ENCODE measurements at places on chromosomes 12 and 14.

DNA sequence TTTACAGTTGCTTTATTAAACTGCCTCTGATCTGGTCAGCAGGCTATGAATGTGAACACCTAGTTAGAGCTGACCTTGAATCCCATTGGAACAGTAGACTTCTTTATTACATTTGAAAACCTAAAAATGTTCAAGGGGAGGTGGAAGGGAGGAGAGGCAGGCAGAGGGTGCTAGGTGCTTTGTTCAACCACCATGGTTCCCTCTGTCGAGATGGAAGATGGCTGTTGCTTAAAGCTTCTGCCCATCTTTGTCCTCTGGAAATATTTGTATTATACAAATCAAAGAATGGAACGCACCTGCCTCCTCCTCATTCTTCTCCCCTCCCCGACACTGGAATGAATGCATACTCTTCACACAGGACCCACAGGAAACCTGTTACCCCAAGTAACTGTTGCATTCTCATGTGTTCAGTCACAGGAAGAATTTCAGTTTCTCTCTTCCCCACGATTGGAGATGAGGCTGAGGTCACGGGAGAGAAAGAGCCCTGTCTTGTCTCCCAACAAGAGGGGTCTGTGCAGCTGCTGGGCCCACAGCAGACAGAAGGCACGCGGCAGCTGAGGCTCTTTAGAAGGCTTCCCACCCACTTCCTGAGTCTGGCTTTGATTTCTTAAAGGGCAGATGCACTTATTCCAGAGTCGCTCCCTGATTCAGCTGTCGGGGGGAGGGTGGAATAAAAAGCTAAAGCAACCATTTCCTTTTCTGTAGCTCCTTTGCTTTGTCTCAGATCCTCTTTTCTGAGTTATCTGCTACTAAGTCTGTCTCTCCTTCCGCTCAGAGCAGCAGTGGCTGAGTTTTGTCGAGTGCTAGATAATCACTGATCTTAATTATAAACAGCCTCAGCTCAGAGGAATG is 217.9 kb upstream of the BTG1 start:
- ATAC-seq, result peak; percentile 55

DNA sequence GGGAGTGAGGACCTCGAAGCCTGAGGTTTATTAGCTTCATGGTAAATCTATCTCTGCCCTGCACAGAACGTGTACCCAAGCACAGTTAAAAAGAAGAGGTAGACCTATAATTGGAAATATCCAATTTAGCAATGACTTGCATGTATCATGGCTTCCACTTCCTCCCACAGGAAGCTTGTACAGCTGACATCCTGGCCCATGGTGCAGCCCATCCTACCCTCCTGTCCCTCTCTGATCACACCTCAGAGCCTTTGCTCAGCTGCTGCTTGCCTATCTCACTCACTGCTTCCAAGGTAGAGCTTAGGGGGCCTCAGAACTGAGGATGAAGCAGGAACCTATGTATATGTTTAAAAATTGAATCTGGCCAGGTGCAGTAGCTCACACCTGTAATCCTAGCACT is 4.3 kb upstream of the BCDIN3D start:
- ATAC-seq, result no peak

DNA sequence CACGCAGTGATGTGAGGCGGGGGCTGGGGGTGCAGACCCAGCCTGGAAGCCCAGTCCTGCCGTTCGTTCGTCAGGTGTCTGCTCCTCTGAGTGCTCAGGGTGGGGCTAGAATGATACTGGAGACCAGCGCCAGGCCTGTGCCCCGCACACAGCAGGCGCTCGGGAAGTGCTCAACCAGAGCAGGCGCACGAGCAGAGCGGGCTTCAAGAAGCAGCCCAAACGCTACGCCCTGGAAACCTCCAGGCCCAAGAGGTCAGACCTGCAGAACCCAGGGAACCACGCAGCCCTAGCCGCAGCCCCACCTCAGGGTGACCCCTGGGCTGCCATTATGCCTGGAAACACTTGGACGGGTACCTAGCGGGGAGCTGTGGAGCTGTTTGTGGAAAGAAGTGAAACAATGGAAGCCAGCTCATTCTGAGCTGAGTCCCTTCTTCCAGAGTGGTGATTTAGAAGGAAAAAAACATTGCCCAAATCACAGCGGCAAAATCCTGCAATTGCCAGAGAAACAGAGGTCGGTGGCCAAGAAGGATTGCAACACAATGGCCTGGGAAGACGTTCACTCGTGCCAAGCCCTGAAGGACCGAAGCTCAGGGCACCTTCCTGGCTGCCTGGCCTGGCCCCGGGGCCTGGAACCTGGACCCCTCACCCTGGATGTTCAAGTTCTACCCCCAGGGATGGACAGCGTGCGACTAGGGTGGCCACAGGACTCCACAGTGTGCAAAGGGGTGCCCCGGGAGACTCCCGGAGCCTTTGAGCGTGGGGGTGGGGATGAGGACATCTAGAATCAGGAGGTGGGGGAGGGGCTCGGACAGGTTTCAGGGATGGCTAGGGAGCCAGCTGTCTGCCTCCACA is 40.4 kb upstream of the DIO3 start:
- ATAC-seq, result peak; percentile 26

DNA sequence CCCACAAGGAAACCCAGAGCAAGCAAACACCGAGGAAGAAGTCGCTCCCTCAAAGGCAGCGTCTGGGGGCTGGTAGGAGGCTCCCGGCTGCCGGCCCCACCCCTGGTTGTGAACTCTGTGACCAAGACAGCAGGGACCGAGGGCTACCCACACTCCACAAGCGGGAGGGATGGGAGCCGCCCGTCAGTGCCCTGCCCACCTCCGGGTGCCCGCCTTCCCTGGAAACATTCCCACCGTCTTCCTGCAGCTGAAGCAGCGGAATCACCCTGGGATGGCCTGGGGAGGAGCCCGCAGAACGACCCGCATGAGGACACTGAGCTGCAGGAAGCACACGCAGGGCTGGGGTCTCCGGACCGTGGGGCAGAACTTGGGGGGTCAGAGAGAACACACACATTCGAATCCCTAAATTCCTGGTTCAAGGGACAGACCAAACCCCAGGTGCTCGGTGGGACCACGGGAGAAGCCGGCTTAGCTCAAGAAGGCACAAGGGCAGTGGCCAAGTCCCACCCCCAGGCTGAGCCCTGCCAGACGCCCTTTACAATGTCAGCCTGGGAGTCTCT is 33.5 kb upstream of the C14orf180 start:
- no peak for ATAC-seq

DNA sequence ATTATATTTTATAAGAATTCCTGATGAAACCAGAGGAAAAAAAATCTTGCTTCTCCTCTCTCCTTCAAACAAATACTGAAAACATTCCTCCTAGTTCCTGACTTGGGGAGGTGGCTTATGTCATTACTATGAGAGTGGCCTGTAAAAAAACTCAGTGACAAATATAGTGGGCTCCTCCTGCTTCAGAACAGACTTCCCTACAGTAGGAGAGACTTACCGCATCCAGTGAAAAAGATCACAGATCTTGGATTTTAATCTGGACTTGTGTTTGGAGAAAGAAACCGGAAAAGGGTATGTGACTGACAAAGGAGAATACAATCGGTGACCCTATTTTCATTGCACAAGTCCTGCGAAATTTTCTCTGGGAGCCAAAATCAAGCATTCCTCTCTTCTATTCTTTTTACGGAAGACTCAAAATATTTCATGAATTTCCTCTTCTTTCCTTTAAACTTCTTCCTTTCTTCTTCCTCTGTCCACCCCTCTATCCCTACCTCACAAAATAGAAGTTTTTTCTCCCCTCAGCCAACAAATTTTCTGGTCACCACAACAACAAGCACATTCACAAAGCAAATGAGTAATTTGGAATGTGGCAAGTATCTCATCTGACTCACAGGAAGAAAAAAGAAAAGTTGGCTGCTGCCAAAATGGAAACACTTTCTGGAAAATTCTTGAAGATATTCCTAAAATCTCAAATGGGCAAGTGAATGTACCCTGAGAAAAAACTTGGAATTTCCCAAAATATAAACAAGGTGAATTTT is 185.1 kb upstream of the CDKN3 start:
- ATAC-seq, result peak; percentile 70

- no peak for ATAC-seq
These were observed 90.6 kb downstream of the CIT start for GRCh38 chr12:119786539-119786938.

- ATAC-seq, result no peak
These were observed 154.5 kb downstream of the PHLDA1 start for GRCh38 chr12:75876832-75877762.

- ATAC-seq, result no peak
These were observed 74.2 kb downstream of the GARIN6 start for GRCh38 chr12:99721715-99722275.

- ATAC-seq, result no peak
These were observed 98.2 kb downstream of the RAD52 start for GRCh38 chr12:851343-851742.

- no peak for ATAC-seq
These were observed 18.1 kb downstream of the CDKN1B start for GRCh38 chr12:12735301-12735700.

DNA sequence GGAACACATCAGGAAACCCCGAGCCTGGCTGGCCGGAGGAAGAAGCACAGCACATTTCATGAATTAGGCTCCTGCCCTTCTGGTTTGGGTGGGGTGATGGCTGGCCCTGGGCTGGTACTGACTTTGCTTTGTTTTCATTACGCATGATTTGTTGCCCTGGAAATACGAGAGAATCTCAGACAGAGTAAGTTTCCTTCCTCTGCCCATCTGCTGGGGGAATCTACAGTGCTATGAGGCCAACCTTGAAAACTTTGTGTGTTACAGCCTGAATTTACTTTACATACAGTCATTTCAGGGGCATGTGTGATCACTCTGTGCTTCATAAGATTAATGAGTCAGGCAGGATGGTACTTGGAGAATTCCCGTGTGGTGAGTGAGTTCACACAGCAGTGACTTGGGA is 20.5 kb upstream of the SLC5A8 start:
- no peak for ATAC-seq

DNA sequence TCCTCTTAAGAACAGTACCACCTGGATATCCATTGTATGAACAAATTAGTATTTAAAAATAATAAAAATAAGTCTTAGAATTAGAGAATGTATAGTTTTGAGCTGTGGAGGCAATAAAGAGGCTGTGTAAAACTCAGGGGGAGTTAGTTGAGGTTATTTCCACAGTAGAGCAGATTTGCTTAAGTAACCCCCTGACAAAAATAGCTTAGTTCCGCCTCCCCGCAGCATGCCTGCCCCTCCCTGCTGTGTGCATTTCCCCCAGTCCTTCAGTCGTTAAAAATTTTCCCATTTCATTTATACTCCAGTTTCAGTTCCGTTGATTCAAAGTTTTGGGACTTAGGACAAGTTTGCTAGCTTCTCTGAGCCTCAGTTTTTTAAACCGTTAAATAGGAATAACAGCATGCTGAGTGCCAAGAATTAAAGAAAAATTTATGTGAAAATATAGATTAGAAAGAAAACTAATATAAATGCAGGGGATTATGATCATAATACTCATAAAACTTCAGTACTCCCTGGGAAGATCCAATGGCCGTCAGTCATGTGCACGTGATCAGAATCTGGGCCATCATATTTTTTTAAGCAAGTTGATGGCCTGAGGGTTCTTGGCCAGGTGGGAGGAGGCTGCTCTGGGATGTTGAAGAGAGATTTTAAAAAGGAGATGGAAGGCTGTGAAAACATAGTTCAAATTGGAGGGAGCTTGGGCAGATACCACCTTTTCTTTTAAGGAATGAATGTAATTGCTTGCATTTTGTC is 14.5 kb upstream of the SLC38A2 start:
- ATAC-seq, result no peak

- ATAC-seq, result peak; percentile 22
These were observed 1.3 kb upstream of the ARHGAP5 start for GRCh38 chr14:32075672-32076277.

DNA sequence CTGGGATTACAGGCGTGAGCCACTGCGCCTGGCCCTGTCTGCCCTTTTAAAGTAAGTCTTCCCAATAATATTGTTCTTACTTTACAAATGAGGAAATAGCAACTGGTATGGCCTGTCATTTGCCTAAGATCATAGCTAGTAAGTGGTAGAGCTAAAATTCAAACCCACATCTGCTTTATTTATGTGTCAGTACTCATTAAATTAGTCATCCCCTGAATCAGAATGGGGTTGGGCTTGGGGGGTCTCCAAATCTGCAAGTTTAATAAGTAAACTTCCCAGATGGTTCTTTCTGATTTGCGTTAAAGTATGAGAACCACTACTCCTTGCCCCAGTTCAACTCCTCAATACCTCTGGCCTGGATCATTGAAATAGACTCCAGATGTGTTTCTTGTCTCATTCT is 96.2 kb downstream of the FAR2 start:
- no peak for ATAC-seq

DNA sequence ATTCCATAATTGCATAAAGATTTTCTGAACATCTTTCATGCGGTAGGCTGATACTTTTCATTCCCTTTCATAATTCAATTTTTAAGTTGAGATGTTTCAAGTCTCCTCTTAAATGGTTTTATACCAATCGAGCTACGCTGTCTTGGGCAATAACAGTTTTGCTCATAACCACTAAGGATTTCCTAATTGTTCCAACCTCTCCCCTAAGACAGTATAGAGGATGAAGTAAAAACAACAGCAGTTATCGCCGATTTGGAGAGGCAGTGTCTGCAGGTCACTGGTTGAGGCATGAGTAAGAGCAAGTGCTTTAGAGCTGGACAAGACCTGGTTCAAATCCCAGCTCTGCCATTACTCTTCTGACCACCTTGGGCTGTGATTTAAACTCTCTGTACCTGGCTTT is 6.9 kb upstream of the MED13L start:
- ATAC-seq, result no peak

GRCh38 chr12:107442326-107442987 is 243.1 kb upstream of the PWP1 start:
- no peak for ATAC-seq

DNA sequence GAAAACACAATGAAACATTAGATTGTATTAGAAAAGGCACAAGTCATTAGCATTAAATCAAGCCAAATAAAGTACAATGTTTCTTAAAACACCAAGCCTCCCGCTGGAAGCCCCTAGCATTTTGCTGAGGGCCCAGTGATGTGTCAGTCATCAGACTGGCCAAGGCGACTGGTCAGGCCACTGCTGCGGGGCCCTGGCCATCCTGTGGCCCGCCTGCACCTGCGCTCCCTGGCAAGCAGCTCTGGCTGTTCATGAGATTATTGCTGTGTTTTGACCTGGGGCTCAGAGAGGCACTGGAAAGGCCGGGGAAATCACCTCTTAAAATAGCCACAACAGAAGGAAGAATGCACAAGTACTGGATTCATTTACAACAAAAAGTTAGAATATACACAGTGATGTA is 24.2 kb upstream of the AMN start:
- no peak for ATAC-seq

GRCh38 chr12:88638388-88638787 is 58.1 kb upstream of the KITLG start:
- ATAC-seq, result no peak

DNA sequence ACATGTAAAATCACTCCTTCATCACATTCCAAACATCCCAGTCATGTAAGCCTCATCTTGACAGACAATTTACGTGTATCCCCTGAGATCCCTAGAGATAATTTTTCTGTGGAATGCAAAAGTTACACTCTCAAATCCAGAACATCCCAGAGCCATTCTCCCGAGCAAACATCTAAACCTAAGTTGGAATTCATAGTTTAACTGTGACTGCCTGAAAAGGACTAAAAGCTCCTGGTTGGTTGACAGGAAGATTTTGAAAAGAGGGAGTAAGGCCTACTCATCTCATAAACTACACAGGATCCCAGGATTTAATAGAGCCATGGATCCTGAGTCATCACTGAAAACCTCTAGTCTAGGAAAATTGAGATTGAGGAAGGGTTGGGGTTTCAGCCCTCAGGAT is 123.6 kb downstream of the SCN8A start:
- no peak for ATAC-seq

Data from gastroesophageal sphincter (tissue), 4 donors.